ENCODE measurements at places on chromosomes 7 and 10.

GRCh38 chr10:124561206-124561605, 99.6 kb downstream of the LHPP start:
- no peak for DNase-seq

DNA sequence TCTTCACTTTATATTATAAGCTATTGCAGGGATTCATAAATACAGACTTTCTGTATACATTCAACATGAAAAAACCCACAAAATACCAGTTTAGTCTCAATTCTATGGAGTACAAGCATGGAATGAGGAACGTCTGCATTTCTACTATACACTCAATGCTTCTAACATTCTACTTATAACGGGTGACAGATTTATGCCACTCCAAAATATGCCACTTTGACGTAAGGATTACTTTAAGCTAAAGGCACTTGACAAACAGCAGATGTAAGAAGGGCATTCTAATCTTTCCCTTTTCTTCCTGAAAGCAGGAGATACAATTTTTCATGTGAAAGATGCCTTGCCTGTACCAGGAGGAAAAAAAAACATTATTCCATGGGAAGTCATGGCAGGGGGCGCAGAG, 205.5 kb upstream of the LRRN3 start:
- no peak for DNase-seq

DNA sequence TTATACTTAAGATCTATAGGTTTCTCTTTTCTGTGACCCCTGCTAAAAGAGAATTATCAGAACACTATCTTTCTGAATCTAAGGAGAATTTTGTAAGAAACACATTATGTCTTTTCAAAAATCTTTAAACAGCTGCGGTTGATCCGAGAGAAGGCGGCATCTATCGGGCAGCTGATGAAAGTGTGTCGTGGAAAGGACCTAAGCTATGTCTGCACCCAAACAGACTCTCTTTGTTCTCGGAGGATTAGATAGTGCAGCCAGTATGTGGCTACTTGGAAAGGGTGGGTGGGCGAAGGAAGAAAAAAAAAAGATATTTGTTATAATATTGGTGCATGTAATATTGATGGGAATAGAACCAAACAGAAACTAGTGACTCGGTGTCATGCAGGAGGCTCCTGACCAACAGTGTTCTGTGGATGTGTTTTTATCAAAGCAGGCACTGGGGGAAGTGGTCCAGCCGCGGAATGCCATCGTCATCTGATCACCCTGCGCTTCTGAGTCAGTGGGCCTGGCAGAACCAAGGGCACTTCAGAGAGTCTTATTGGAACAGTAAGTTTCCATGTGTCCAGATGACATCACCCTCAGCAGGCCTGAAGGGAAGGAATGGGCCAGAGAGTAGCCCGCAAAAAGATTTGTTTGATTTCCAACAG, 509.7 kb upstream of the AKR1E2 start:
- DNase-seq, result no peak

GRCh38 chr7:4268040-4268965, 413.8 kb upstream of the FOXK1 start:
- no peak for DNase-seq

All from effector CD8-positive, alpha-beta T cell (primary cell).